ENCODE measurements at places on chromosomes 3 and 15.
A peak's percentile ranks its signal among the peaks of the same experiment; 100 is the strongest.

- H3K4me3 ChIP-seq, result no peak overlapping the region
- H3K4me1 ChIP-seq, result no peaks in the 10 kb centered on the region
- no peaks in the 10 kb centered on the region for H3K36me3 ChIP-seq
These were observed 176.5 kb upstream of the DPH6 start for GRCh38 chr15:35722501-35722900.

DNA sequence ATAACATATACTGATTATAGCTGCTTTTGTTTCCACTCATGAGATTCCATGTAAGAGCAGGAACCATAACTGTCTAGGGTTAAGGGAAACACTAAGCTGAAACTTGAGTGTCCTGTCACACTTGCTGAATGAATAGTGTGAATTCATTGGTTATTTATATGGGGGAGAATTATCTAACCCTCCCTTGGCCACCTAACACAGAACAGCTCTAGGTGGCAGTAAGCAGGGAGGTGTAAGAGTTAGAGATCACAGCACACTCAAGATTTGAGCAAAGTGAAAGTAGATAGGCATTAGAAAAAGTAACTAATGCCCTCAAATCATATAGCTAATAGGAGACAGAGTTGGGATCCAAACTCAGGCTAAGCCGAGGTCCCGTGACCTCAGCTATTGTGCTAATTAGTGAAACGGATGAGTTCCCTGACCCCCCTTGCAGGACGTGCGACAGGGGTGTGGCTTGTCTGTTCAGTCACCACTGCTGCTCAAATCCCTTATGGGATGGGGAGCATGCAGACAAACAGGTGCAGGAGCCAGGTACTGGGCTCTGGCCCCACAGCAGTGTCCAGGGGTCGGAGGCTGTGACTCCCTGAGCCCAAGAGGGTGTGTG, 27.7 kb upstream of the ANO10 start:
- peaks cover 6% of the 10 kb centered on the region for H3K27me3 ChIP-seq
- no peaks in the 10 kb centered on the region for H3K4me1 ChIP-seq
- no peak overlapping the region for H3K4me3 ChIP-seq
- DNase-seq, result no peak
- no peak overlapping the region for H3K27ac ChIP-seq

DNA sequence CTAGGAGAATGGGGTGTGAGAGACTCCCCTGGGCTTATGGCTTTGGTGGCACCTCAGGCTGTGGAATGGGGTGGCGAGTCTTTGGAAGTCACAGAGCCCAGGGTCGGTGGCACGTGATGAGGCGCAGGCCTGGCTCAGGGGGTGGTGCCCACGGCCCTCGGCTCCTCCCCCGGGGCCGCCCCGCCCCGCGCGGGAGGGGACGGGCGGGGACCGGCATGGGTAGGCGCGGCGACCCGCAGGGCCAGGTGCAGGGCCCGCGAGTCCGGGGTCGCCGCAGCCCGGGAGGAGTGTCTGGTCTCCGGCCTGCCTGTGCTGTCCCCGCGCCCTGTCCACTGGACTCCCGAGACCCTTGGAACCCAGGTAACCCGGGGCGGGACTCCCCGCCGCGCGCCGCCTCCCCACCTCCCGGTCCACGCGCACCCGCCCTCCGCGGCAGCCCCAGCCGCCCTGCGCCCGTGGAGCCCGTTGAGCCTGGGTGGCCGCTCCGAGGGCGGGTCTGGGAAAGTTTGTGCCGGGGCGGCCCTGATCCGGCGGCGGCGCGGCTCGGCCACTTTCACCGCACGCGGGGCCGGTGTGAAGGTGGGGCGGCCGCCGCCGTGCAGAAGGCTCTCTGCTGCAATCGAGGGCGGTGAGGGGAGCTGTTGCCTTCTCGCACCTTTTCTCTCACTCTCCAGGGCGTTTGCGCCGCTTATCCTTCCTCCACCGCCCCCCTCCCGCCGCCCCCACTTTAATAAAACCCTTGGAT, at the start of gene PAQR5:
PAQR5 (plus strand) TSS at position 216 of the 745 bp plus-strand sequence. CDS start 61,169 bp downstream, outside the sequence.
- no peaks in the 10 kb centered on the region for H3K36me3 ChIP-seq
- no peak within 1 kb of the TSS for H3K27ac ChIP-seq
- peak; percentile 13 for DNase-seq

DNA sequence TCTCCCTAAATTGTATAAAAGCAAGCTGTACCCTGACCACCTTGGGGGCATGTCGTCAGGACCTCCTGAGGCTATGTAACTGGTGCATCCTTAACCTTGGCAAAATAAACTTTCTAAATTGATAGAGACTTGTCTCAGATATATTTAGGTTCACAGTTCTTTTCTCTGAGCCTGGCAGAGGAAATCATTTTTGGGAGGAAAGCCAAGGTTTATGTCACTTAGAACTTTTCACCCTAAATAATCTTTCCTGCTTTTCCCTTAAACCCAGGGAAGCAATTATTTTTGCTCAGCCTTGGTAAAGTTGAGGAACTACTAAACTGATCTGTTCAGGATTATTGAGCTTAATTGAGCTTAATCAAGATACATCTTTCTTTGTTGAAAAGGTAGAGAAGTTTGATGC, 608.9 kb downstream of the PDCD6IP start:
- no peak overlapping the region for H3K4me3 ChIP-seq
- no peak overlapping the region for H3K27ac ChIP-seq
- no peaks in the 10 kb centered on the region for H3K27me3 ChIP-seq
- H3K4me1 ChIP-seq, result no peaks in the 10 kb centered on the region
- H3K36me3 ChIP-seq, result no peaks in the 10 kb centered on the region
- DNase-seq, result no peak

- peak overlapping the region; percentile 49 for H3K27ac ChIP-seq
- peak; percentile 3 for DNase-seq
- no peaks in the 10 kb centered on the region for H3K27me3 ChIP-seq
- no peak overlapping the region for H3K4me3 ChIP-seq
These were observed 1.1 kb upstream of the FGF7 start for GRCh38 chr15:49421991-49422390.

- no peaks in the 10 kb centered on the region for H3K36me3 ChIP-seq
- DNase-seq, result no peak
- no peaks in the 10 kb centered on the region for H3K27me3 ChIP-seq
- H3K4me3 ChIP-seq, result no peak overlapping the region
These were observed 143.2 kb downstream of the FAM43A start for GRCh38 chr3:194828926-194829325.

GRCh38 chr15:37079726-37080125, 20.6 kb downstream of the MEIS2 start:
- H3K4me1 ChIP-seq, result no peaks in the 10 kb centered on the region
- H3K27me3 ChIP-seq, result peaks cover 20% of the 10 kb centered on the region
- H3K4me3 ChIP-seq, result no peak overlapping the region
- no peak for DNase-seq

DNA sequence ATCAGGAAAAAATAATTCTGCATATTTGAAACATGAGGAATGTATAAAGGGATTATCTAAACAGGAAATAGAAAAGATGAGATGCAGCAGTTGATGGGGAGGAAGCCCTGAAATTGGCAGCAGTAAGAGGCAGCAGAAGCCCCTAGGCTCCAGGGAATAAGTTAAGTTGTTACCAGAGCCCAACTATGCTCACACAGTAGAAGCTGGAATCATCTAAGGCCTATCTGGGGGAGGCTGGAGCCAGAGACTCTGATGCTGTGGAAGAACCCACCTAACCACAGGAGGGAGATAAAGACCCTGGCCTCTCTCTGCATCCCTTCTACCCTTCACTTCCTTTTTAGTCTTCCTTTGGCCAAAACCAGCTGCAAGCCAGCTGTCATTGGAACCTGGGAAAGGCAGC, 519.7 kb downstream of the DIPK2A start:
- H3K4me1 ChIP-seq, result no peaks in the 10 kb centered on the region
- no peaks in the 10 kb centered on the region for H3K27me3 ChIP-seq
- H3K27ac ChIP-seq, result no peak overlapping the region
- H3K4me3 ChIP-seq, result no peak overlapping the region
- no peak for DNase-seq

DNA sequence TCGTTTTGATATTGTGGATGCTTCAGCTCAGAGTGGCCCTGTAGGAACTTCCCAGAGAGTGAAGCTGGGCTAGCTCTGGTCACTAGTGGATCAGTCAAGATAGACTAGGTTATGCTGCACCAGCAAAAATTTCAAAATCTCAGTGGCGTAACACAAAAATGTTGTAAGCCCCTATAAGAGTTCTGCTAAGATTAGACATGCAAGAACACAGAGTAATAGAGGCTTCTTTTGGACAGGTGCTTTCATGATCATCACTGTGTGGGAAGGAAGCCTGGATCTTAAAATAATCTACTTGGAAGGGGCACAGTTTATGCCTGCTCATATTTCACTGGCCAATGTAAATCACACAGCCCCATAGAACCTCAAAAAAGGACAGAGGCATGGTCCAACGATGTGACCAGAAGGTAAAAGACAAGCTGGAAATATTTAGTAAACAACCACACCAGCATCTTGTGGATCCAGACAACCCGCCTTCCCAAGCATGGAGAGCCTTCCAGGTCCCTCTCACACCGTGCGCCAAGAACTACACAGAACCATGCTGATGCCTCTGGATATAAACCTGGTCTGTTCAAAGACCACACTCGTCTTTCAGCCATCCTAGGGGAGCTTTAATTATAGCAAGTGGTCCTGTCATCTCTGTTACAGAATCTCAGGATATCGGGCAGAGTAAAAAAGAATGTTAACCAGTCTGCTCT, 554.3 kb downstream of the EPHB1 start:
- H3K4me3 ChIP-seq, result no peak overlapping the region
- DNase-seq, result no peak
- H3K27ac ChIP-seq, result no peak overlapping the region
- no peaks in the 10 kb centered on the region for H3K4me1 ChIP-seq
- no peaks in the 10 kb centered on the region for H3K36me3 ChIP-seq

DNA sequence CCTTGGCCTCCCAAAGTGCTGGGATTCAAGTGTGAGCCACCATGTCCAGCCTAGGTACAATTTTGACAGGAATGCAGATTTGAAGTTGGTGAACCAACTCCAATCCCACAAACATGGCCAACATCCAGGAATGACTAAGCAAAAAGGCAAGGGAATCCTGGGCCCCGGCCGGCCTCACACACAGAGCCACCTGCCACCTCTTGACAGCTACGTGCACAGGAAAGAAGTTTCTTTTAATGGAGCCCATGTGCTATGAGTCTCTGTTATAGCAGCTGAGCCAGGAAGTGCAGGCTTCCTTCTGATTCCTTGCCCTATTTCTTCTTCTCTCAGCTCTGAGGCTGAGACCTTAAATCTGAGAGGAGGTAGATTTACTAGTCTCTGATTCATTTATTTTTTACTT, 8.8 kb downstream of the TMEM40 start:
- no peak for DNase-seq
- H3K4me3 ChIP-seq, result peak overlapping the region; percentile 29
- H3K36me3 ChIP-seq, result no peaks in the 10 kb centered on the region
- peaks cover 7% of the 10 kb centered on the region for H3K27me3 ChIP-seq
- H3K27ac ChIP-seq, result peak overlapping the region; percentile 76
- peaks cover 40% of the 10 kb centered on the region for H3K4me1 ChIP-seq

DNA sequence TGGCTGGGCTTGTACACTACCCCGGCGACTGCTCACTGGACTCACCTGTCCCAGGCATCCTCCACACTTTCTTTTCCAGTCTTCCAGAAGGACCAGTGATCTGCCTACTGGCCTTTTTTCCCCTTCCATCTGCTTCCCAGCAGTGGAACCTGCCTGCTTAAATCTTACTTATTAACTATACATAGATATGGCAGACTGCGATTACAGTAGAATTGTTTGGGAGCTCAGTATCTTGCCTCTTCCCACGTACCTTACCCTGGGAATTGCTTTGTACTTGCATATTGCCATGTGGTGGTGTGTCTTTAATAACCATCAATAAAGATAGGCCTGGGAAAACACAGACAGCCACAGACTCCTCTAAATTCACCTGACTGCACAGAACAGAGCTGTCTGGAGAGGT, 11.8 kb upstream of the HES1 start:
- H3K27me3 ChIP-seq, result peaks cover 38% of the 10 kb centered on the region
- no peaks in the 10 kb centered on the region for H3K36me3 ChIP-seq
- peaks cover 4% of the 10 kb centered on the region for H3K4me1 ChIP-seq
- DNase-seq, result no peak

- no peak overlapping the region for H3K27ac ChIP-seq
- DNase-seq, result no peak
- H3K4me3 ChIP-seq, result no peak overlapping the region
- H3K36me3 ChIP-seq, result no peaks in the 10 kb centered on the region
- H3K4me1 ChIP-seq, result no peaks in the 10 kb centered on the region
- H3K27me3 ChIP-seq, result peaks cover 7% of the 10 kb centered on the region
These were observed 144.4 kb downstream of the IGSF11 start for GRCh38 chr3:118890206-118890605.

DNA sequence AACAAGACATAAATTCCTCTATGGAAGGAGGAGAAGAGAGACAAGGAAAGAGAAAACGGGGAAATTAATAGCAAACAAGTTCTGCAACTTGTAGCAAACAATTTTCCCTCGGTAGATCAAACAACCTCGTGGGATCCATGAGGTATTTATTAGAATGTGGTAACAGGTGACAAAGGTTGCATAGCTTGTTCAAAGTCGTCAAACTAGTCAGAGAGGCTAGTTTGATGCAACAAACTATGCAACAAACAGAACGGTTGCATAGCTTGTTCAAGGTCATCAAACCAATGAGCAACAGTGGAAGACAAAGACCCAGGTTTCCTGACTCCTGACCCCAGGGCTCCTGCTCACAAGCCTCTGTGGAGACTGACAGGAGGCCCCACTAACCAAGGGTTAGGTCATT, 20.7 kb downstream of the MB21D2 start:
- no peak for DNase-seq
- H3K4me1 ChIP-seq, result peaks cover 83% of the 10 kb centered on the region
- peaks cover 23% of the 10 kb centered on the region for H3K27me3 ChIP-seq
- no peak overlapping the region for H3K4me3 ChIP-seq
- peaks cover 6% of the 10 kb centered on the region for H3K36me3 ChIP-seq
- no peak overlapping the region for H3K27ac ChIP-seq

DNA sequence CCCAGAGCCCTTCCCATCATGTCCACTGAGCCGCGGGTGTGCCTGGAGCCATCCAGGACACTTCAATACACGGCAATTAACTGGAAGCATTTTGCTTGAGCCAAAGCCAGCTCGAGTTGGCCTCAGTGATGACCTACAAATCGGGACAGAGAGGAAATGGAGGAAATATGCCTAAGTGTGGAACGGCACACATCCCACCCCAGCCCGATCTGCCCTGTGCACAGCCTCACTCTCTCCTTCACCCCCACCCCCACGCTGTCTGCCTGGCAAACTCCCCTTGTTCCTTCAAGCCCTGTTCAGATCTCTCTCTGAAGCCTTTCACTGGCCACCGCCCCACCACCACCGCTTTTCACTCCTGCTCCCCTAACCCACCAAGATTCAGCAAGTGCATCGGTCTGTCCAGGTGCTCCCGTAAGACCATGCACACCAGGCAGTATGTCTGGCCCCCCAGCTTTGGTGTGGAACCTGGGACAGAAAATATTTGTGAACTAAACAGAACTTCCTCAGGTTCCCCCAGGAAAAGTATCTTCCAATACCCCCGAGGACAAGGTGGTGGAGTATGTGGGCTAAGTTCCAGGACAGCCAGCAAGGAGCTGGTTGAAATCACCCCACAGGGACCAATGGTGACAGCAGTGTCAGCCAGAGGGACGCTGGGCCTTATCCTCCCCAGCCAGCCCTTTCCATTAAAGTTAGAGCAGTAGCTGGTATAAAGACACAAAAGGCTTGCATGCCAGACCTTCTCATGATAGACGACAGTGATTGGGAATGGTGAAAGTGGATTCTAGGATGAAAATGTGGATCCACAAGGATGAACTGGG, 83.7 kb downstream of the VGLL4 start:
- peaks cover 15% of the 10 kb centered on the region for H3K36me3 ChIP-seq
- peak overlapping the region; percentile 52 for H3K27ac ChIP-seq
- peaks cover 9% of the 10 kb centered on the region for H3K4me1 ChIP-seq
- no peaks in the 10 kb centered on the region for H3K27me3 ChIP-seq
- H3K4me3 ChIP-seq, result no peak overlapping the region
- DNase-seq, result no peak

GRCh38 chr3:113255854-113256615, 44.7 kb downstream of the BOC start:
- DNase-seq, result no peak
- H3K27ac ChIP-seq, result no peak overlapping the region
- H3K36me3 ChIP-seq, result no peaks in the 10 kb centered on the region

Data from activated naive CD8-positive, alpha-beta T cell treated with anti-CD3 and anti-CD28 coated beads, Interleukin-2, amount 50 U/mL, for 24 hours (primary cell).